COR-L47 (cell line): ENCODE measurements at places on chromosomes 1 and 21.

GRCh38 chr1:218557731-218558130 lies 212.6 kb downstream of the TGFB2 start:
- peak; percentile 93 for DNase-seq

- no peak for DNase-seq
Observed at GRCh38 chr1:30377230-30378002, 346.0 kb downstream of the MATN1 start.

GRCh38 chr21:39373634-39374033 lies 24.7 kb upstream of the HMGN1 start:
- DNase-seq = peak; percentile 16

DNA sequence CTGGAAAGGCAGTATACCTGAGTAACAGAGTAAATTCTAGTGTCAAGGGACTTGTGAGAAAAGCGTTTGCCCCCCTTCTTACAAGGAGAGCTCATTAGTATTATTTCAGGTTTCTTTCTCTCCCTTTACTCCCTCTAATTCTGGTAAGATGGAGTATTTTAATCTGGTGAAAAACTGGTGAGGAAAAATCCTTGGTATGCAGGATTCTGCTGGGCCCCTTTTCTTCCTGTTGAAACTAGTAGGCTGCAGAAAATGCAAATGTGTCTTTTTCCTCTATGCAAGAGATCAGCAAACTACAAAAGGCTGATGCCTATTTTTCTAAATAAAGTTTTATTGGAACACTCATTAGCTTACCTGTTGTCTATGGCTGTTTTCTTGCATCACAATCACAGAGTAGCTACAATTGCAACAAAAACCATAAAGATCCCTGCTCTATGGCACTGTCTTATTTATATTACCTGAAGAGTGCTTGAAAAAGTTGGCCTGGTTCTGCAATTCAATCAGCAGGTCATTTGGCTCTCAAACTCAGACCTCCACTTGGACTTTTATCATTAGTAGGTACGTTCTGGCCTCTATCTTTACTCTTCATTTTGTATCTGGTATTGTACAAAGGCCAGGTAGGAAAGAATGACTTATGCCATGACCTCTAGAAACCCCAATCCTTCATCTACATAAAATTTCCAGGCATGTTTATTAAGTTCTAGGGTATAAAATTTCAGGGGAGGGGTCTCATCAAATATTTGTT lies 109.6 kb downstream of the AKT3 start:
- DNase-seq = no peak

GRCh38 chr1:114286179-114286578 lies 132.5 kb upstream of the SYT6 start:
- DNase-seq = no peak

DNA sequence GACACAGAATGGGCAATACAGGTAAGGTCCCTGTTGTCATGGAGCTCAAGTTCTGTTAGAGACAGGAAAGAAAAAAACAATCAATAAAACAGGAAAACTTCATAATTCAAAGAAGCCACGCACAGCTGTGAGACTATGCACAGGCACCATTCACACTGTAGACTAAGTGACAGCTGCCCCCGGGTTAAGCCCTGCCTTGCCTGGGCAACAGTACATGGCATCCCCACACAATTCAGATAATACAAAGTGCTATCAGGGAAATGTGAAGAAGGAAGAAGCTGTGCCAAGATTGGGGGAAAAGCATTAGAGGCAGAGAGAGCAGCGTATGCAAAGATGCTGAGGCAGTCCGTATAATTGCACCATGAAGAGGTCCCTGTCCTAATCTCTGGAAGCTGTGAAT lies 9.0 kb upstream of the KCNE2 start:
- DNase-seq = no peak

GRCh38 chr1:172973424-172973823 lies 77.3 kb downstream of the TNFSF18 start:
- DNase-seq = no peak

DNA sequence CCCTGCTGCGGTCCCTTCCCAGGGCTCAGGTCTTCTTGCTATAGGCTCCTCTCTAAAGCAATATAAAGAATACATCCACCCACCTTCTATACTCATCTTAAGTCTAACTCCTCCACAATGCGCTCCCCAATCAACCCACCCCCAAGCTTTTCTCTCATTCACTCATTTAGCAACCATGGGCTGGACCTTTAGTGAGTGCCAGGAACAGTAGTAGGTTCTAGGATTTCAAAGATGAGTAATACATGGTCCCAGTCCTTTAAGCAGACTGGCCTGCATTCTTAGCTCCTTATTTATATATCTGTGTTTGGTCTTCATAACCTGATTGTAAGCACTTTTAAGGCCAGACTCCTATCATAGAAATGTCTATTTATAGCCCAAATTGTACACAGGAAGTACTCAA lies 5.9 kb downstream of the CAMK1G start:
- DNase-seq = no peak

- no peak for DNase-seq
Observed at GRCh38 chr1:1680031-1680911, 12.3 kb downstream of the SLC35E2B start.

- no peak for DNase-seq
Observed at GRCh38 chr21:14602382-14602958, 56.4 kb upstream of the SAMSN1 start.

GRCh38 chr1:169793730-169794129 lies 977 bp downstream of the METTL18 start:
- no peak for DNase-seq

DNA sequence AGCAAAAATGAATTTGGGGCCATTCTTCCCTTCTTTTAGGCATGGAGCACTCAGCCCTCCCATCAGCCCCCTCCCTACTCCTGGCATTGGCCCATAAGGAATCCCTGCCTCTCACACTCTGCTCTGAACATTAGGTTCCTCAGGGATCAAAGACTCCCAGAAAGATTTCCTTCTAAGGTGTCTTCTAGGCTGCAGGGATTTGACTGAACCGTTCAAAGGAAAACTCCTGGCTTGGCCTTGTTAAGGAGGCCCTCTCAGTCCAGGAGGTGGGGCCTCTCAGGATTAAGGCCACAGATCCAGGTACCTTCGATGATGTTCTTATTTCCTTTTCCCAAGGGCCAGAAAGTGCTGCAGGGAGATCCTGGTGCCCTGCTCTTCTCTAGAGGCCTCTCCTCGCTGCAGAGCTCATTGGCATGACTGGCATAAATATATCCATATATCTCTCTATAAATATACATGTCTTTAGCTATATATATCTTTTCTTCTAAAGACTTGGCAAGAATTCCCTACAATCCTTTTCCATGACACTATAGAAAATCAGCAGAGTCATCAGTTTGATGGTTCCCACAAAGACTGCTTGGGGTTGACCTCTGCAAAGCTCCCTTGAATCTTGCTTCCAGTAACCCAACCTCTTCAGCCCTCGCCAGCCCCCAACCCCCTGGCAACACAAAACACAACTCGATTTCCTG lies 59.1 kb downstream of the PLXNA2 start:
- no peak for DNase-seq

DNA sequence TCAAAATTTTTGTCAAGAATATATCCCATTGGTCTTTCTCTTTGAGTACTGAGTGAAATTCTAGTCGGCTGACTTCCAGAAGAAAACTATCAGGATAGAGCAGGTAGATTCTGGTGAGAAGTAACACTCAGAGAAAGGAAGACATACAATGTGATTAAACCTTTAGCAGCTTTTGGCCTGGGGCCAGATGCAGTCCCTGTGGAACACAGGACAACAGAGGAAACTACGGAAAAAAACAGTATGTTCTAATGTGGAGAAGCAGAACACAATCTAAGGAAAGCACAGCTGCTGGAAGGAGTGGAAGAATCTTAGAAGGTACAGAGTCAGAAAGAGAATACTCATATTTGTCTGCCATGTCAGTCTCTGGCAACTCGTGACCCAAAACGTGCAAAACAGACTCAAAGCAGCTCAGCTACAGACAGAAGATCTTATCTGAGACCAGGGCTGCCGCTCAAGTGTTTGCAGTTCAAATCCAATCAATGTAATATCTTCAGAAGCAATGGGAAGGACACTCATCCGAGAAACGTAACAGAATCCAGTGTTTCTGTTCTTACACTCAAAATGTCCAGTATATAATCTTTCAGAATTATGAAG lies 283.8 kb downstream of the MRPL39 start:
- no peak for DNase-seq

- DNase-seq = peak; percentile 27
Observed at GRCh38 chr1:951364-951763, 7.7 kb downstream of the NOC2L start.

DNA sequence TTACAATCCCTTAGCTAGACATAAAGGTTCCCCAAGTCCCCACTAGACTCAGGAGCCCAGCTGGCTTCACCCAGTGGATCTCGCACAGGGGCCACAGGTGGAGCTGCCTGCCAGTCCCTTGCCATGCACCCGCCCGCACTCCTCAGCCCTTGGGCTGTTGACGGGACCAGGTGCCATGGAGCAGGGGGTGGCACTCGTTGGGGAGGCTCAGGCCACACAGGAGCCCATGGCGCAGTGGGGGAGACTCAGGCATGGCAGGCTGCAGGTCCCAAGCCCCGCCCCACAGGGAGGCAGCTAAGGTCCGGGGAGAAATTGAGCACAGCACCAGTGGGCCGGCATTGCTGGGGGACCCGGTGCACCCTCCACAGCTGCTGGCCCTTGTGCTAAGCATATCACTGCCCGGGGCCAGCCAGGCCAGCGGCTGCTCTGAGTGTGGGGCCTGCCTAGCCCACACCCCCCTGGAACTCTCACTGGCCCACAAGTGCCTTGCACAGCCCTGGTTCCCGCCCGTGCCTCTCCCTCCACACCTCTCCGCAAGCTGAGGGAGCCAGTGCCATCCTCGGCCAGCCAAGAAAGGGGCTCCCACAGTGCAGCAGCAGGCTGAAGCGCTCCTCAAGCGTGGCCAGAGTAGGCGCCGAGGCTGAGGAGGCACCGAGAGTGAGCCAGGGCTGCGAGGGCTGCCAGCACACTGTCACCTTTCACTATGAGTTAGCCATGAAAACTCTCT lies 117.8 kb downstream of the LIPI start:
- DNase-seq = no peak

GRCh38 chr1:180672105-180672504 lies 40.3 kb downstream of the XPR1 start:
- DNase-seq = no peak

DNA sequence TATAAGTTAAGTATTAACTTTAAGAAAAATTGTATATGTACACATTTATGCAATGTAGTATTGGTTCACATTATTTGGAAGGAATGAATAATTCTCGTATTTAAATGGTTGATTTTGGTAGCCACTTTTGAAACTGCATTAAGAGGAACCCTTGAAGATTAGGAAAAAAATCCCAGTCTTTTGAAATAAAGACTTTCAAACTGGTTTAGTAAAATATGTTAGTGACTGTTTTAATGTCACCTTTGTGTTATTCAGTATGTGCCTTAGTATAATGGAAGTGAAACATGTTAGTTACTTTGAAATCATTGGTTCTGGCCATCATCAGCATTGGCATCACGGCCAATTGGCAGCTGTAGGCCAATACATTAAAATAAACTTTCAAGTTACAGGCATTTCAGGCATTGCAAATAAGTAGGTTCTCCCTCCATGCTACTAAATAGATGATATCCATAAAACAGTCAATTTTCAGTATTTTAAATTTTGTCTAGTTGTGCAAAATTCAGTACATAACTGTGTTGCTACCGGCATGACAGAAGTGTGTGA lies 4.4 kb downstream of the MIER1 start:
- DNase-seq = no peak

- DNase-seq = peak; percentile 50
Observed at GRCh38 chr1:67532452-67533216, 102.4 kb upstream of the SERBP1 start.

DNA sequence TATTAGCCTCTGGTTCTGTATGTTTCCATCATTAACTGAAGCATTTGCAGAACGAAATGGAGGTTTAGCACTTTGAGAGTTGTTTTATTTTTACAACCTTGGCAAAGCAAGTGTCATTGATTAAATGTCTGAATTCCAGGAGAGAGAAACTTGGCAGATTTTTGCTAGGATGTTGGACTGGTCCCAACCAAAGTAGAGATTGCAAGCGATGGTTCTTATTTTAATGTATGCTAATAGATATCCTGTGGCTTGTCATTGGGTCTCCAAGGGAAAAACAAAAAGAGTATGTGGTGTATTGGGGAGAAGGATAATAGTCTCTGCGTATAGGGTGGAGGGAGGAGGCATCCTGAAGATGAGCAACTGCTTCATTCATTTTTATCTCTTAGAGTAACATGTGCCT lies 457.2 kb upstream of the RUNX1 start:
- no peak for DNase-seq

DNA sequence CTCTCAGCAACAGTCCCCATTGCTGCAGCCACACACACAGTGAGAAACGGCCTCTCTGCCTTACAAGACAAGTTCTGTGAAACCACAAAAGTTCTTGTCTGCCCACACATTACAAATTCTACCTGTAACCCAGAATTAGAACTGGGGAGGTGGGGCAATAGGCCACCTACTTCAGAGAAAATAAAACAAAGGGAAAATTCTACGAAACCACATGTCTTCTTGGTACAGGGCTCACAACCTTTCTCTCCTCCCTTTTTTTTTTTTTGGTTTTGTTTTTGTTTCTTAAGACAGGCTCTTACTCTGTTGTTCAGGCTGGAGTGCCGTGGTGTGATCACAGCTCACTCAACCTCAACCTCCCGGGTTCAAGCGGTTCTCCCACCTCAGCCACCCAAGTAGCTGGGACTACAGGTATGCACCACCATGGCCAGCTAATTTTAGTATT lies 30.2 kb downstream of the LPAR3 start:
- no peak for DNase-seq

- no peak for DNase-seq
Observed at GRCh38 chr1:1730870-1731269, 6.7 kb upstream of the CDK11A start.

DNA sequence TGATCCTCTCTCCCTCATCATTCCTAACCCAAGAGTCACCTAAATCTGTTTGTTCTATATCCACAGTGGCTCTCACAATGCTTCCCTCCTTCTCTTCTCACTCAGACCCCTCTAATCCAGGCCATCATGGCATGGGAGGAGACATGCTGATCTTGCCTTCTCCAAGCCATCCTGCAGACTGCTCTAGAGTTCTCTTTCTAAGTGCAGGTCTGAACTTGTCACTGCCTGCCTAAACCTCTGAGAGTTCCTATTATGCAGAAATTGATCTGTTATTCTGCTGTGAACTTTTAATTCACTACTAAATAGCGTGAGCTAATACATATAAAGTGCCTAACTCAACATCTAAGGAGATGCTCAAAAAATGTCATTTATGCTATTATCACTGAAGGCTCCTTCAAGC lies 26.8 kb downstream of the LAMC2 start:
- DNase-seq = no peak

- peak; percentile 24 for DNase-seq
Observed at GRCh38 chr1:232305050-232305449, 324.9 kb downstream of the SIPA1L2 start.

- DNase-seq = no peak
Observed at GRCh38 chr21:17455028-17455353, 57.9 kb upstream of the CXADR start.

DNA sequence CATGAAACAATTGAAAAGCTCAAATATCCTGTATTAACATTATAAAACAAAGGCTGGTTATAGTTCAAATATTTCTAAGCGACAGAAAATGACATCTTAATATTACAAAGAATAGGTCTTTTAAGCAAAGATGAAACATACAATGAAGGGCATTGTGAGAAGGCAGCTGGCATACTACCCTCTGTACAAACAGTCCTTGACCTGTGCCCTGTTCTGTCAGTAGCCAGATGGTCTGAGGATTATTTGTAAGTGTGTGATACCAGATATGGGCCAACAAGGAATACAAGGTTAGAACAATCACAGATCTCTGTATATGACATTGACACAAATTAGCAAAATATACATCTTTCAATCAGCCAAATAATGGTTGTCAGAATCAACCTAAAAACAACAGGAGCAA lies 1350.4 kb downstream of the AMY1C start:
- peak; percentile 26 for DNase-seq

- no peak for DNase-seq
Observed at GRCh38 chr1:100304921-100305320, 38.9 kb downstream of the RTCA start.

- no peak for DNase-seq
Observed at GRCh38 chr1:21902026-21903012, 34.8 kb downstream of the HSPG2 start.
